ENCODE measurements at places on chromosomes 5 and 9.

DNA sequence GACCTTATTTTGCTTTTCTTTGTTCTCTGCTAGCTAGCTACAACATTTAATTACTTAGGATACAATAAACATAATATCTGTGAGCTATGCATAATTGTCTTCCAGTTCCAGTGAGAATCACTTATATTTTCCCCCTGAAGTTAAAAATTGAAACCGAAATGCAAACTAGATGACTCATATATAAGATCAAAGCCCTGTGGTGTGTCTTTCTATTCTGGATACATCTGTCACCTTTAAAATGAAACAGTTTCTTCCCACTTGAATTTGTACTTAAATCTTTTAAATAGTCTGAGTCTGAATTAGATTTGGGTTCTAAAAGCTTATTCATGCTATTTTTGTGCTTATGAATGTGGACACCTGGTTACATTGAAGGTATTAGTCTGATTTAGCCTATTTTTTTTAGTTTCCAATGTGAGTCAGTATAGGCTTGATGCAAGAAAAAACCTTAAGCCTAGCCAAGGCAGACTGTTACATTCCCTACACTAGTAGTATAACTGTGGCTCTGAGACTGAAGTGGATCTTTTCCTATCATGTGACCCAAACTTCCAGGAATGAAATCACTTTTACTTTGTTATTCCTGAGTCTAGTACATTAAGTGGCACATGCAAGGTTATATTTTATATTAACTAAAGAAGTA is 703.5 kb upstream of the RGMB start:
- DNase-seq: peak; percentile 41

- DNase-seq: peak; percentile 39
These were observed 717.1 kb upstream of the ZNF608 start for GRCh38 chr5:125463466-125464092.

DNA sequence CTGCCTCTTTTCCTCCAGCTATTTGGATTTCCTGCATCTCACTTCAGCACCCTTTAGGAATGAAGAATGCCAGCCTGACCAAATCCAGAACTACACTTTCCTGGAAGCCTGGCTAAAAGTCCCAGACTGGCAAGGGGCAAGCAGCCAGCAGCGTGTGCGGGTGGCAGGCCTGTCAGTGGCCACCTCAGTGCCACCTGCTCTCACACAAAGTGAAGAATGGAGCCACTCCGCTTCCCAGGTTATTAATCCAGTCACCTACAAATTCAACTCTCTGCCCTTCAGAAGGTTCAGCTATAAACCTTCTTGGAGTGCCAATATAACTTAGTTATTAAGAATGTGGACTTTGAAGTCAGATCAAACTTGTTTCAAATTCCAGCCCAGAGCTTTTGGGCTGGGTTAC is 6.7 kb upstream of the ALDOB start:
- DNase-seq: no peak

GRCh38 chr9:123486431-123486830 is 130.4 kb downstream of the CRB2 start:
- no peak for DNase-seq

- DNase-seq: no peak
These were observed 27.4 kb downstream of the UHRF2 start for GRCh38 chr9:6440405-6440804.

DNA sequence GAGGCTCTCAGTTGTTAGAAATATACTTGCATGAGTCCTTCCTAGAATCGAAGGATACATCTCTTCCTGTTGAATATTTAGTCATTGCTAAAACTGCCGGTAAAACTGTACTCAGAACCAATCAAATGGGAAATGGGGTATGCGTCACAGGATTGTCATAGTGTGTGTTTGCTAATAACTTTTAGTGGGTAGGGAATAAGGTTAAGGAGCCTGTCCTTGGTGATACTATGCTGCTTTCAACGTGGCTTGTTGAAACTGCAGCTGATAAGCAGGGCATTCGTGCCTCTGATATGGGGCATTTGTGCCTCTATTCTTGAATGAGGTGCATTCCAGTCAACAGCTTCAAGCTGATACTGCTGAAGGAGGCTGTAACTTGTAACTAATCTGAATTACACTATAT is 26.6 kb downstream of the HABP4 start:
- DNase-seq: peak; percentile 19

DNA sequence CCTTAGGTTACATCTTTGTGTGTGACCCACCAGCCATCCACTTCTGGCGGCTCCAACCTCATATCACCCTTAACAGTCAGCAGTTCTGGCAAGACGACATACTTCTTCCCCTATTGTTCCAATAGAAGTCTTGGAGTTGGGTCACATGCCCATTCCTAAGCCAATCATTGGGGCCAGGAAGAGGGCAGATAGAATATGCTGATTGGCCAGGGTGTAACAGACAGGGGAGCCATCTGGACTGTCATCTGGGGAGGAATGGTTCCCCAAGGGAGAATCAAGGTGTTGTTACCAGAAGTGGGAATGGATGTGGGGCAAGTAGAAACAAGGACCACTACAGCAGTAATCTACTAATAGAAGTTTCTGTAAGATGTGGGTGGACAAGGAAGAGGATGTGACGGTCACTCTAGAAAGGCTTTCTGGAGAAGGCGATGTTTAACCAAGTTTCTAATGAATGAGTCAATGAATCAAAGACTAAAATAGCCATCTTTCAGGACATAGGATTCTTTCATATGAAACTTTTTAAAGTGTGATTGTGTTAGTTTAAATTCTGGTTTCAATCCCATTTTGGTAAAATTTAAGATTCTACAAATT is 200.4 kb downstream of the ARHGAP26 start:
- DNase-seq: no peak

- no peak for DNase-seq
These were observed 1.0 kb downstream of the KLF9 start for GRCh38 chr9:70413464-70413798.

DNA sequence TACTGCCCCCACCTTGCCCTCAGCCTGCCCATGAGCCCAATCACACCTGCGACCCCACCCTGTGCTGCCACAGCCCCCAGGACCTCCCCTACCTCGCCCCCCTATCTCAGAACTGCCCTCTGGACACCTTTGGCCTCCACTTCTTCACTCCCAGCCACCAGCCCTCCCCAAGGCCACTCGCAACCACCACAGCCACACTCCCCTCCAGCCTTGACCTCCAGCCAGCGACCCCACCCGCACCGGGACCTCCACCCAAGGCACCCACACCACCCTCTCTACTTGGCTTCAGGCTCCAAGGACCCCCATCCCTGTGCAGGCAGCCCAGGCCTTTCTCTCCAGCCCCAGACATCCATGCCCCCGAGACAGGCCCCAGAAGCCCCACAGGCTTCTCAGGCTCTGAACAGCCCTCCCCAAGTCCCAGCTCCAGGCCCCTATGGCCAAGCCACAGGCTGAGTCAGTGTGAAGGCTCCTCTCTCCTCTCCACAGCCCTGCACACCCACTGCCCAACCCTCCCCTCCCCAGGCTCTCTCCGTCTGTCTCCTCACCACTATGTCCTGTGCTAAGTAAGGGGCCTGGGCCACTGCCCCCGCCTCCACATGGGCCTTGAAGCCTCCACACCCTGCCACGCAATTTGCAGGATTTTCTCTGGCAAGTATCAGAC is 2.0 kb downstream of the AK1 start:
- peak; percentile 64 for DNase-seq

DNA sequence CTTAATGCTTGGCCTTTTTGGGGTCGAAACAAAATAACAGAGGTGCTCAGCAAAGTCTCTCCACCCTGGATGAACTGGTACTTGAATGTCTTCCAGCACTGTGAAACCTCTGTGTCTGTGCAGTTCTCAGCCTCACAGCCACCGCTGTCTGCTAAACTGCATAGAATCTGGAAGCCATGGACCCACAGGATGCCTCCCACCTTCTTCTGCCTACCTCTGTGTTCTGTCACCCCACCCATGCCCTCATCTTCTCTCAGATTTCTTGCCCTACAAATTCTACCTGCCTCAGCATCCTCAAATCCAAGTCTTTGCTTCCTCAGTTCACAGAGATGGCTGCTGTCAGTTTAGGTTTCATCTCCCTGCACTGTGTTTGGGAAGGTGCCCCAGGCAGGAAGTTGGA is 35.6 kb downstream of the EXOSC2 start:
- DNase-seq: peak; percentile 7

- no peak for DNase-seq
These were observed 1.4 kb downstream of the HMGCR start for GRCh38 chr5:75338408-75338807.

GRCh38 chr9:90432951-90433350 is 209.7 kb downstream of the DIRAS2 start:
- peak; percentile 34 for DNase-seq

GRCh38 chr5:491119-491855 is 33.0 kb downstream of the SLC9A3 start:
- no peak for DNase-seq

- peak; percentile 71 for DNase-seq
These were observed 41.7 kb downstream of the ACTL7B start for GRCh38 chr9:108813951-108814601.

- DNase-seq: no peak
These were observed 61.1 kb upstream of the EQTN start for GRCh38 chr9:27358007-27358406.

- peak; percentile 70 for DNase-seq
These were observed 240.7 kb downstream of the CSNK1G3 start for GRCh38 chr5:123752552-123753179.

DNA sequence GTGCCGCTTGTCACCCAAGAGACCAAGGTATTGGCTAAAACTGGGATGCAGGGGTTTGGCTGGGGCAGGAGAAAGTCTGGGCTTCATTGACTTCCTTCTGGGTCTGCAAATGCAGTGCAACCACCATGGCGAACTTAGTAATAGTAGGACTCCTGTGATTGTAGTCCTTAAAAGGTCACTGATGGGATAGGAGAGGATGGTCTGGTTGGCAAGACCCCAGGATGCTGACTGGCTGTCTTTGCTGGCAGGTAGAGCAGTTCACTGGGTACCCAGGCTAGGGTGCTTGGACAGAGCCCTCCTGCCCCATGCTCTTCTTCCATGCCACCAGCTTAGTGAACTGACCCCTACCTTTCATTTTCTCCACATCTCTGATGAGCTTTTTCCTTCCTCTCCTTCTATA is 37.2 kb downstream of the ANGPTL2 start:
- no peak for DNase-seq

- no peak for DNase-seq
These were observed 243.8 kb upstream of the RFX3 start for GRCh38 chr9:3769646-3770045.

GRCh38 chr5:30104872-30105596 is 1088.5 kb upstream of the CDH6 start:
- DNase-seq: peak; percentile 33

- DNase-seq: no peak
These were observed 34.2 kb downstream of the MEGF10 start for GRCh38 chr5:127324756-127325155.

Measured in choroid plexus epithelial cell (primary cell).